Upper lobe of right lung (tissue), 1 donor: ENCODE measurements at places on chromosomes 1 and 21. TPM values are rescaled to one million over a fixed set of nuclear protein-coding genes. Genes with fewer than 3 reads are reported as not detected.

The BTBD19 gene
- total RNA-seq, result 9.2 TPM

The TNFSF18 gene
- total RNA-seq, result not detected

The ANKRD45 gene
- 0.87 TPM for total RNA-seq

The TMPRSS3 gene
- 4.1 TPM for total RNA-seq

The NTNG1 gene
- 12.6 TPM for total RNA-seq

The RGS2 gene
- 49.0 TPM for total RNA-seq

The C21orf58 gene
- total RNA-seq, result 2.3 TPM

The RHOC gene
- 150 TPM for total RNA-seq

The KRTAP10-11 gene
- not detected for total RNA-seq

The CBR3 gene
- 4.1 TPM for total RNA-seq

The RSPH1 gene
- 0.84 TPM for total RNA-seq

The CHIA gene
- 6.3 TPM for total RNA-seq

The DNTTIP2 gene
- 49.0 TPM for total RNA-seq

The UROD gene
- total RNA-seq, result 51.4 TPM

The KIF17 gene
- 4.6 TPM for total RNA-seq

The VWA5B1 gene
- total RNA-seq, result 0.09 TPM

The AGTRAP gene
- 57.0 TPM for total RNA-seq

The SEMA4A gene
- total RNA-seq, result 30.7 TPM

The TMEM269 gene
- not detected for total RNA-seq

The NEGR1 gene
- total RNA-seq, result 21.4 TPM

The BMP8A gene
- total RNA-seq, result 0.29 TPM

The MEF2D gene
- total RNA-seq, result 60.8 TPM

The FCGR1A gene
- total RNA-seq, result 40.9 TPM

The WNT4 gene
- total RNA-seq, result 1.8 TPM

The FCMR gene
- total RNA-seq, result 12.6 TPM

The GFI1 gene
- total RNA-seq, result 5.4 TPM

The HTR6 gene
- total RNA-seq, result not detected

The DIP2A gene
- 35.6 TPM for total RNA-seq

The IL23R gene
- total RNA-seq, result 0.20 TPM

The NUDC gene
- 49.6 TPM for total RNA-seq

The ZBTB40 gene
- 24.9 TPM for total RNA-seq

The DENND4B gene
- 83.7 TPM for total RNA-seq

The ARMH1 gene
- 5.9 TPM for total RNA-seq

The AZIN2 gene
- total RNA-seq, result 2.3 TPM

The SPAG17 gene
- 0.12 TPM for total RNA-seq

The GBP7 gene
- 0.32 TPM for total RNA-seq
